Stimulated activated CD4-positive, alpha-beta T cell treated with anti-CD3 and anti-CD28 coated beads, Interleukin-1b, Interleukin-23, amount 100 ng/mL, for 1 hour (primary cell): ENCODE measurements at places on chromosomes 11 and 22.
A peak's percentile ranks its signal among the peaks of the same experiment; 100 is the strongest.

DNA sequence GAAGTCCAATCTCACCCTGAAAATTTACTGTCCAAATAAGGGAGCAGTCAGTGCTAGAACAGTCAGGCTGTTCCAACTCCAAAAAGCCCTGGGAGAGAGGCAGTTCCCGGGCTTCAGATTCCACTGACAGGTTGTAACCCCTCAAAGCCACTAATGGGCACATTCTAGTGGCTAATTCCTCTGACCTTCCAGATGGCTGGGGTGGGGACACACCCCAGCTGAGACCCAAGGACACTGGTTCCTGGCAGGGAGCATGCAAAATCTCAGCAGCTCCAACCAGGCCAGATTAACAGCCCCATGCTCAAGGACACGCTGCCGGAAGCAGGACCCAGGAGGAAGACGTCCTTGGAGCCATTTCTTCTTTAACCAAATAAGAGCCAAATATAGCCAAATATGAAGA lies 92.7 kb downstream of the RPL27A start:
- no peak for DNase-seq

DNA sequence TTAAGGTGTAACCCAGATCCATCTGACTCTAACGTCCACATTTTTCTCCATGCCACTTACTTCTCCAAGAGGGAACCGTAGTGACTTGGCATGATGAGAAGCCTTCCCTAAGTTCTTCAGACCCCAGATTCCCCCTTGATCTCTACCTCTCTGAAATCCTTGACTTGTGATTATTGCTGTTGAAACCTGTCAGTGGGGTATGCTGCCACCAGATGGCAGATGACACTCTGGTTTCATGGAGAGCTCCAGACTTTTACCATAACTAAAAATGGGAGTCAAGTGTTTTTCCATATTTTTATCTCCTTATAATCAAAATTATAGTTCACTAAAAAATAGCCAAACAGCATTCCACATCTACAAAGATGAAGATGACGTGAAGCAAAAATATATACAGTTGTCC lies 504.2 kb downstream of the SOX6 start:
- DNase-seq: no peak

GRCh38 chr11:61577383-61578118 lies 3.3 kb downstream of the SYT7 start:
- DNase-seq: no peak

DNA sequence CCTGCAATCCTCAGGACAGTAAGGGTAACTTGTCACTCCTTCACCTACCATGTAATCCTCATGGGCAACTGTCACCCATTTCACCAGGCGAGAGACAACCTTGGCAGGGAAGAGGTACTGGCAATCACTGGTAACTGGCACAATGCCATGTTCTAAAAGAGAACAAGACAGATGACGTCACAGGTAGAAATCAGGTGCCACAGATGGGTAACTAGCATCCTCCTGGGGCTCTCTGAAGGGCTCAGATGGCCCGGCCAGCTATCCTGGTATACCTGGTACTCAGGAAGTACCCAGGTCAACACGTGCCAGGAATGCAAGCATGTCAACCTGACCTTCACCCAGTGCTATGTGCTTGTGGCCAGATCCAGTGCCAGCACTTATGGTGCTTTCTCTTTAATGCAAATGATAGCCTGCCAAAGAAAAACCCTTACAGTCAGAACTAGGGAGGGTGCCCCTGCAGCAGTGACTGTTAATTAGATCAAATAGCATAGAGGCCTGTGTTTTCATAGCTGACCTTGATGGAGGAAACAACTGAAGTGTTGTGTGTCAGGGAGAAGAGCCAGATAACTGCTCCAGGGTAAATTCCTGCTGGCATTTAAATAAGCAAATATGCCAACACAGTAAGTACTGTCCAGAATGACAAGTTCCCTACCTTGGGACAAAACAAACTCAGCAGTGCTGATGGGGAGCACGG lies 36.2 kb downstream of the THOC5 start:
- DNase-seq: no peak

GRCh38 chr11:69161117-69161407 lies 5.3 kb downstream of the SMIM38 start:
- no peak for DNase-seq

DNA sequence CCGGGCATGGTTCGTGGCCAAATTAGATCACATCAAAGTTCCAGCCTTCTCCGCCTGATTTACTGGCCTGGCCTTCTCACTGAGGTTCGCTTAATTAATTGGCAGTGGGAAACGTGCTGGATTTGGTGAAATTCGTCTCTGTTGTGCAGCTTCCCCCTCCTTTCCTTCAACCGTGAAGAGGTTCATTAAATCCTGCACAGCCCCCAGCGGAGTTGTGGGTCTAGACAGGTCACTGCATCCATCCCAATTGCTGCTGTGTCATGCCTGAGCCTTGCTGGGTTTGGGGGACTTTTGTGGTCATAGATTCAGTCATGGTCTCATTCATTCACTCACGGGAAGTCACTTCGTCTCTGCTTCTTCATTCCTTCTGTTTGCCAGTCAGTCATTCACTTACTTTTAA lies 90.0 kb downstream of the INSC start:
- DNase-seq: no peak

- no peak for DNase-seq
Measured at GRCh38 chr11:7060868-7061267, 27.9 kb upstream of the RBMXL2 start.

DNA sequence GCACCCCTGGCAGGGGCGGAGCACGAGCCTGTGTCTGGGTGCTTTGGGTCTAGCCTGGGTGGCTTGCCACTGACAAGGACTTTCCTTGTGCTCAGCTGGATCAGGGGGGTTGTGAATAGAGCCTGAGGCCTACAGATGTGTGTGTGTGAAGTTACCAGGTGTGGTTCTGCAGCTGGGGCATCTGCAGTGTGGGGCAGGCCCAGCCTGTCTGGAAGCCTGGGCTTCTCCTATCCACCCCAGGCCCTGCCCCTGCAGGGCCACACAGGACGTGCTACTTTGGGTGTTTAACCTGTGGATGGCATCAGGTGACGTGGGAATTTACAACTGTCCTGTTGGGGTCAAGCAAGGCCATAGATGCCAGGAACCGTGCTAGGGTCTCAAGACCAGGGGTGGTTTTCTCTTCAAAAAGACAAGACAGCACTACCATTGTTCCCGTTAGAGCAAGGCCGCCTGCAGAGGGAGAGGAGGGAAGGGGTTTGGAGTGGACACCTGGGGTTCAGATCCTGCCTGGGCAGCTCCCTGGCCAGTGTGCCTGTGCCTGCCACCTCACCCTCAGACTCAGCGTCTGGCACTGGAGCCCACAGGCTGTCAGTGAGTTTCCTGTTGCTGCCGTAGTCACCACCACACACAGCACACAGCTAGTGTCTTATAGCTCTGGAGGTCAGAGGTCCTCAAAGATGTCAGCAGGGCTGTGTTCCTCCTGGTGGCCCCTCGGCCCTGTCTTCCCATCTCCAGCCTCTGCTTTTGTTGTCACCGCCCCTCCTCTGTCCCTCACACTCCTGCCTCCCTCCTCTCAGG lies 31.6 kb downstream of the CTTN start:
- no peak for DNase-seq

DNA sequence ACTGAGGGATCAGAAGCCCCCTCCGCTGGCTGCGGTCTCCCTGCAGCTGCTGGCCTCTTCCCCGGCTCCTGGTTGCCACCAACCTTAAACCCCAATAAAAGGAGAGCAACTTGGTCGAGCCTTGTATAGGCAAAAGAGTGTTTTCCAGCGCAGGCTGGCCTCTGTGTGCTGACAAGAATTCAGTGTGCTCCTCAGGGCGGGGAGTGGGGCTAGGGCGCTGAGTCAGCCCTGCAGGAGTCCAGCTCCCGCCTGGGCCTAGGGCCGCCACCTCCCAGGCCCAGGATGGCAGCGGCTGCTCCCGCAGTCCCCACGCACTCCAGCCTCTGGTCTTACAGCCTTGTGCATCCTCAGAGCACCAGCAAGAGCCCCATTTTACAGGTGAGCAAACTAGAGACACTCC lies at the start of gene SHISAL1:
TSS of gene SHISAL1 (minus strand) at position 186 of the 400 bp plus-strand sequence. CDS start 12,006 bp downstream, outside the sequence.
- no peak for DNase-seq

DNA sequence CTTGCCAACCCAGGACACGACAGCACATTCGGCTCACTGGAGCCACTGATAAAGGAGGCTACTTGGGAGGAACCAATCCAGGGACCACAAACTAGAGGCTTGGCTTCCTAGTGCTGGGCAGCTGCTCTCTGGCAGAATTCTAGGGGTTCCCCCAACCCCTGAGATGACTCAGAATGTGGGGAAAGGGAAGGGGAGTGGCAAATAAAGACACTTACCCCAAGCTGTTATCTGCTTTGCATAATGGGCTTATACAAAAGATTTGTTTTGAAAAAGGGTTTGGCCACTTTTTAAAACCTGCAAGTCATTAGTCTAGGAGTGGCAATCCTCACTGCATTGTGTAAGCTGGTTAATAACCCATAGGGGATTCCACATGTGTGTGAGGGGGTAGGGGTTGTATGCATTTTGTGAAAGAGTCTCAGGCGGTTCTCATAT lies 64.1 kb upstream of the LMO1 start:
- no peak for DNase-seq

GRCh38 chr11:3824714-3825472 lies 15.9 kb downstream of the RHOG start:
- DNase-seq: peak; percentile 44

- DNase-seq: no peak
Measured at GRCh38 chr11:63945477-63946163, 6.8 kb downstream of the NAA40 start.

DNA sequence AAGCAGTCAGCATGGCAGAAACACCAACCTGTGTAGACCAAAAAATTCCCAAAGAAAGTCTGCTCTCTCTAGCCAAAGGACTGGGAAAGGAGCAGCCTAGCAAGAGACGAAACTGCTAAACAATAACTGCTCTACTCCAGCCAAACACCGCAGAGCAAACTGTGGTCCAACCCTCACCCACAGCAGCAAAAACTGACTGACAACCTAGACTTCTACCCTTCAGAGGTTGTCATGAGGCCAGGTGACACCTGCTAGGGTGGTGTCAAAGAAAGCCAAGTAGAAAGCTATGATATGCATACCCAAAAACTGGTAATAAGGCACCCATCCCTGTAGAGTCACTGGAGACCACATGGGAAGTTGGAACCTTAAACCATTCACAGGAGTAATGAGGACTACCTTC lies 11.8 kb downstream of the GAB2 start:
- no peak for DNase-seq

DNA sequence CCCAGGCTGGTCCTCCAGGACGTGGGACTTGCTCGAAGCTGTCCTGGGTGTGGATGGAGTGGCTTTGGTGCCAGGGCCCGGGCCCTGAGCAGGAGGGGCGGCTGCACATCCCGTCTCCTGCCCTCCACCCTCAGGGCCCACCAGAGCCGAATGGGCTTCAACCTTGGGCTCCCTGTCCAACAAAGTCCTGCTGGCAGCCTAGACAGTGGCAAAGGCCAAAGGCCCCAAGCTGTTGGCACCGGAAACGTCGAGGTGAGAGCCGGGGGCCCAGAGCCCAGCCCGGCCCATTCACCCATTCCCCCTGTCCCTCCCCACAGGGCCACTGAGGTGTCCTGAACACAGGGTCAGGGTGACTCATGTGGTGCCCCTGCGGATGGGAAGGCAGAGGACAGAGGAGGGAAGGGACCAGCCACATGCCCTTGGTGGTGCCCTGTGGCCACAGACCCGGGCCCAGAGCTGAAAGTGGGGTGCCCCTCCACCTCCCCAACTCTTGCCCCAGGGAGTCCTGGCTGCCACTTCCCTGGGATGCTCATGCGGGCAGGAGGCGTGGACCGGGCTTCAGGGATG lies 9.1 kb downstream of the TSPAN32 start:
- no peak for DNase-seq
